Uterus (tissue), 4 donors: ENCODE measurements at places on chromosomes 2 and 18. TPM values are rescaled to one million over a fixed set of nuclear protein-coding genes. Genes with fewer than 3 reads are reported as not detected.
A peak's percentile ranks its signal among the peaks of the same experiment; 100 is the strongest.

DNA sequence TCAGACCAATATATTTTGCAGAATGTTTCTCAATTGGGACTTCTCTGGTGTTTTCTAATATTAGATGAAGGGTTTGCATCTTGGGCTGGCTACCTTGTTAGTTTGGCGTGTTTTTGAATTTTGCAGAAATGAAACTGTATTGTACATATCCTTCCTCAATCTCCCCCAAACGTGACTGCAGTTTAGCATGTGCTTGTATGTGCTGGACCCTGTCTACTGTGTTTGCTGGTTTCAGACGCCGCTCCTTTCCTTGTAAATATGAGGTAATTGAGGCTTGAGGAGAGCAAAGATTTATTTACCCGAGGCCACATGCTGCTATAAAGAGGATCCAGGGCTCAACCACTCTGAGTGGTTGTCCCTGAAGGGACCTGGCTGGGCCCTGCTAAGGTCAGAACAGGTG, 57.2 kb downstream of the NGEF start:
- DNase-seq, result no peak
- H3K4me3 ChIP-seq, result no peak overlapping the region
- no peaks in the 10 kb centered on the region for H3K4me1 ChIP-seq
- H3K36me3 ChIP-seq, result no peaks in the 10 kb centered on the region

DNA sequence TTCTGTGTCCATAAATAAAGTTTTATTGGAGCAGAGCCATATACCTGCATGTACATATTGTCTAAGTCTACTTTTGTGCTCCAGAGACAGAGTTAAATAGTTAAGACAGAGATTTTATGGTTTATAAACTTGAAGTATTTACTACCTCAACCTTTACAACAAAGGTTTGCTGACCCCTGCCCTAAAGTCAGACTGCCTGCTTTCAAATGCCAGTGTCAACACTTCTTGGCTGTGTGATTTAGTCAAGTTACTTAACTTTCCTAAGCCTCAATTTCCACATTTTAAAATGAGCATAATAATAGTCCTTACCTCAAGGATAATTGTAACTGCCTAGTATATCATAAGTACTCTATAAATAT, 44.4 kb upstream of the ITPRID2 start:
- H3K27me3 ChIP-seq, result no peaks in the 10 kb centered on the region
- DNase-seq, result no peak
- no peak overlapping the region for H3K27ac ChIP-seq
- H3K36me3 ChIP-seq, result no peaks in the 10 kb centered on the region
- H3K4me3 ChIP-seq, result no peak overlapping the region
- no peaks in the 10 kb centered on the region for H3K4me1 ChIP-seq

- no peaks in the 10 kb centered on the region for H3K4me1 ChIP-seq
- H3K36me3 ChIP-seq, result no peaks in the 10 kb centered on the region
These were observed 12.0 kb downstream of the CATIP start for GRCh38 chr2:218368621-218369153.

TMEM163 gene
- not detected for total RNA-seq

DNA sequence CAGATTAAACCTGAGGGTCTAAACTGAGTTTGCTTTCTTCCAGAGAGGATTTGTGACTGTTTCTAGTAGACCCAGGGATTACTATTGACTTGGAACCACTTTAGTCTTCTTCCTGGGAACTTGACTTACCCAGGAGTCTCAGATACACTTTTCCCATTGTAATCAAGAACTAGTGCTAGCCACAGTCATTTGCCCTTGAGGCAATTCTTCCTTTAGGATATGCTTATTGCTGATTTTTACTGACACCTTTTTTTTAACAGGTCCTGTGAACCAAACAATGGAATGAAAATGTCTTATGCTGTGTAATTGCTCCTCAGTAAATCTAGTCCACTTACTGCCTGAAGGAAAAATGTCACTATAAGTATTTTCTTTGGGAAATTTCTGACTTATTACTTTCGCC, 78.3 kb downstream of the TAF4B start:
- H3K27me3 ChIP-seq, result no peaks in the 10 kb centered on the region
- no peak overlapping the region for H3K27ac ChIP-seq
- H3K4me1 ChIP-seq, result no peaks in the 10 kb centered on the region
- no peak overlapping the region for H3K4me3 ChIP-seq

SIX2 gene
- total RNA-seq, result not detected

DNA sequence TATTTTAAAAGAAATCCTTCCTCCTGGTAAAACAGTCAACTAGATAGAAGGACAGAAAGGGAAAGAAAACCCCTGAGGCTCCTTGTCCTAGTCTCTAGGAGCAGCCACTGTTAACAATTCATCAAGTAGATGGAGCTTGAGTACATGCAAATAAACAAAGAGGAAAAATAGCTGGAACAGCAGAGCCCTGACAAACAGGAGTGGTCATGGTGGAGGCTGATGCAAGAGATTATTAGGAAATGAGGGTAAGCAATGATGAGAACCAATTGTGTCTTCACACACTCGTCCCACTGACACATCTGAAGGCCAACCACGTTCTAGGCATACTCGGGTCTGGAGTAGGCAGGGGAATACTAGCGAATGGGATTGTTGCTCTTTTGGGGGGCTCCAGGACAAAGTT, 9.2 kb downstream of the DLGAP1 start:
- H3K27me3 ChIP-seq, result no peaks in the 10 kb centered on the region
- H3K36me3 ChIP-seq, result no peaks in the 10 kb centered on the region
- H3K4me3 ChIP-seq, result no peak overlapping the region
- H3K27ac ChIP-seq, result no peak overlapping the region
- DNase-seq, result no peak

MFSD6 gene
- total RNA-seq, result 28.3 TPM

DNA sequence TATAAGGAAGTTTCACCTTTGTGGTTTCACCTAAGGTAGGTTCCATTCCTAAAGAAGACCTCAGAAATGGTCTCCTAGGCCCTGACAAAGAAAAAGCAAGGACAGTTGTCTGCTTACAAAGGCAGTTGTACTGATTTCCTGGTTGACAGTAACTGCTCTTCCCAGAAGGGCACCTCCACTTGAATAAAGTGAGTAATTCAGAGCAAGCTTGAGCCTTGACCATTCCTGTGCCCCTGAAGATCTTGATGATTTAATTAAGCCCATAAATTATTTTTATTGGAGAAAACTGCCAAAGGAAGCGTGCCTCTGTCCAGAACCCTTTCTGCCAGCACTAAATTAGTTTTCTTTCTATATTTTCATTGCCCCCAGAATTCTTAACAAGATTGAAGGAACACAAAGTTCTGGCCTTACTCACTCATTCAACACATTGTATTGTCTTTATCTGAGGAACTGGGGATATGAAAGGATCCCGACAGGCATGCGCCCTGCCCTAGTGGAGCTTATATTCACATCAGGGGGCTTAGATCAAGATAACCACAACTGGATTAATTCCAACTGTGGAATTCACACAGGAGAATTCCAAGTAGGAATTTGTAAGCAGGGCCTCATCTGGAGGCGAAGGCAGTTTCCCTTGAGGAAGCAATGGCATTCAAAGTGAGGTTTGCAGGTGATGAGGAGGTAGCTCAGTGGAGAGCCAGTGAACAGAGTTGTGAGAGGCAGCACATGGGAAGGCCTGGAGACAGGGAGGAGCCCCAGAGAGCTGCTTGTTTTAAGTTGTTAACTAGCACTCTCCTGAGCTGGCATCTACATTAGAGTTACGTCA, 21.2 kb downstream of the PTRHD1 start:
- H3K36me3 ChIP-seq, result no peaks in the 10 kb centered on the region
- no peak overlapping the region for H3K4me3 ChIP-seq
- DNase-seq, result no peak
- no peaks in the 10 kb centered on the region for H3K27me3 ChIP-seq
- no peaks in the 10 kb centered on the region for H3K4me1 ChIP-seq

GRCh38 chr18:3411854-3412268, 38.1 kb upstream of the TGIF1 start:
- DNase-seq, result peak; percentile 26
- no peaks in the 10 kb centered on the region for H3K27me3 ChIP-seq
- H3K27ac ChIP-seq, result no peak overlapping the region
- no peaks in the 10 kb centered on the region for H3K36me3 ChIP-seq
- peak overlapping the region; percentile 29 for H3K4me3 ChIP-seq

DNA sequence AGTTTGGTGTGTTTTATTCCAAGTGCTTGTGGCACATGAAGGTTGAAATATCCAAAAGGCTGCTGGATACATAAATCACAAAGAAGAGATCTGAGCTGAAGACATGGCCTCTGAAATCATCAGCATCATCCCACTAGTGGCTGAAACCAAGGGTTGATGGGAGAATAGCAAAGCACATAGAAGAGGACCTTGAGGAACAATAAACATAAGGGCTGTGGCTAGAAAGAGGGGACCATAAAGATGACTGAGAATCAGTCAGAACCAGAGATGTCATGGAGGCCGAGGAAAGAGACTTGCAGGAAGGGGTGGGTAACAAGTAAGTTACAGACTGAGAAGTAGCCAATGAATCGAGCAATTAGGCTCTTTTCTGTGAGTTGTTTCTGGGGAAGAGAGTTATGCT, 116.8 kb downstream of the CDC42EP3 start:
- H3K4me1 ChIP-seq, result no peaks in the 10 kb centered on the region
- H3K36me3 ChIP-seq, result no peaks in the 10 kb centered on the region
- H3K4me3 ChIP-seq, result no peak overlapping the region
- no peak overlapping the region for H3K27ac ChIP-seq

DAPL1 gene
- not detected for total RNA-seq

- DNase-seq, result no peak
- no peaks in the 10 kb centered on the region for H3K4me1 ChIP-seq
- H3K27ac ChIP-seq, result no peak overlapping the region
- no peaks in the 10 kb centered on the region for H3K27me3 ChIP-seq
These were observed 209.5 kb downstream of the LPIN1 start for GRCh38 chr2:11955884-11956291.

- no peaks in the 10 kb centered on the region for H3K27me3 ChIP-seq
- no peak for DNase-seq
- H3K27ac ChIP-seq, result no peak overlapping the region
- no peak overlapping the region for H3K4me3 ChIP-seq
These were observed 12.0 kb downstream of the ANKRD44 start for GRCh38 chr2:197298609-197299008.

DNA sequence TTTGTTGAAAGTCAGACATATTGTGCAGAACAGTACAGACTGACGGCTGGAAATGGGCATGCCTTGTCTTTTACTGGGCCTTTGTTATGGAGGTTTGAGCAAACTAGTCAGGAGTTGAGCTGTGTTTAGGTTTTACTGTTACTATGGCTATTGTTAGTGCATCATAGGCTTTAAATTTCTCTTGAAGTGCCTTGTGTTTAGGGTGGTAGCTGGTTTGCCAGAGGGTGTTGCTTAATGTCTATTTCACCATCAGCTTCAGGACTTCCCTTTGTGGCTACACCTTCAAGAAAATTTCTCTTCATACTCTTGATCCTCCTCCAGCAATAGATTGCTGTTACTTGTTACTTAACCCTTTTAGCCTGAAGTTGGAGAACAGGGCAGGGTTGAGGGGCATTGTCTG, 104.6 kb downstream of the CAPN13 start:
- no peak overlapping the region for H3K4me3 ChIP-seq
- H3K4me1 ChIP-seq, result no peaks in the 10 kb centered on the region

ABCA12 gene
- not detected for total RNA-seq

CCDC178 gene
- total RNA-seq, result 1.0 TPM

DNA sequence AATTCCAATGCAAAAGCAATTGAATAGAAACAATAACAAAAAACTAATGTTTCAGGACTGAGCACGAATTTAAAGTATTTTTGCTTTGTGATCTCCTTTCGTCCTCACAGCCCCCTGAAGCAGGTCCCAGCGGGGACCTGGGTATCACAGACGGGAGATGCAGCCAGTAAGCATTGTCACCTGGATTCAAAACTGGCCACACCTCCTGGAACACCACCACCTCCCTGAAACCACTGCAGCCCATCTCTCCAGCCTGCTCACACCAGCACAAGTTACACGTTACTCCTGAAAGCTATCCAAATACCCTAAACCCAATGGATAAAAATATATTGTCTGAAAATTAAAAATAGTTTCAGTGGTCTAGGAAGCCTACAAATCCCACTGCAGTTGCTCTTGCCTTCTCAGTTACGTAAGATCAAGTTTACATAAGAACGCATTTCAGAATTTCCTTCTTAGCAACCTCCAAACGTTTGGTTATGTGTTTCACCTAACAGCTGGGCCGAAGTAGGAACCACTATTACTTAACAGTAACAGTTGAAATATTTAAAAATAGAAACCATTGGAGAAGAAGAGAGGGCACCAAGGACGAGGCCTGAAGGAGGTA, 178.0 kb downstream of the HDAC4 start:
- H3K36me3 ChIP-seq, result no peaks in the 10 kb centered on the region
- no peak overlapping the region for H3K4me3 ChIP-seq
- H3K27me3 ChIP-seq, result no peaks in the 10 kb centered on the region
- no peak for DNase-seq
- H3K27ac ChIP-seq, result peak overlapping the region; percentile 97
- peaks cover 17% of the 10 kb centered on the region for H3K4me1 ChIP-seq

GRCh38 chr2:240347949-240348500, 87.4 kb upstream of the GPC1 start:
- no peaks in the 10 kb centered on the region for H3K36me3 ChIP-seq
- no peak overlapping the region for H3K27ac ChIP-seq
- H3K4me1 ChIP-seq, result no peaks in the 10 kb centered on the region
- no peak overlapping the region for H3K4me3 ChIP-seq

- H3K4me1 ChIP-seq, result no peaks in the 10 kb centered on the region
- no peaks in the 10 kb centered on the region for H3K36me3 ChIP-seq
- no peaks in the 10 kb centered on the region for H3K27me3 ChIP-seq
- H3K27ac ChIP-seq, result no peak overlapping the region
- no peak overlapping the region for H3K4me3 ChIP-seq
- no peak for DNase-seq
These were observed 181.8 kb downstream of the PHLPP1 start for GRCh38 chr18:62897153-62897552.

SATB2 gene
- 1.9 TPM for total RNA-seq

GRCh38 chr18:22998344-22998743, 65.2 kb downstream of the RBBP8 start:
- H3K36me3 ChIP-seq, result no peaks in the 10 kb centered on the region
- DNase-seq, result no peak
- H3K4me1 ChIP-seq, result no peaks in the 10 kb centered on the region
- no peaks in the 10 kb centered on the region for H3K27me3 ChIP-seq
- H3K4me3 ChIP-seq, result no peak overlapping the region

DNA sequence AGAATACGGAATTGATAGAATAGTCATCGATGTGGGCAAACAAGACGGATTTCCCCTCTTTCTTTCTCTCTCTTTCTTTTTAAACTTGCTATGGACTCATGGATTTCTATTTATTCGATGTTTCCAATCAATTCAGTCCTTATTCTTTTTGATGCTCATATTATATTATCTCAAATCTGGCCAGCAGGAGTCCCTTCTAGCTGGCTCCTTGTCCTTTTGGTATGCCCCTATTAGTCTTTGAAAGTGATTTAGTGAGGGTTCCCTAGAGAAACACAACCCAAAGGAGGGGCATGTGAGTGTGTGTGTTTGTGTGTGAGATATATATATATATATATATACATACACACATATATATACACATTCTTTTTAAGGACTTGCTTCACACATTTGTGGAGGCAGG, 23.5 kb upstream of the BIN1 start:
- H3K27ac ChIP-seq, result no peak overlapping the region
- H3K36me3 ChIP-seq, result no peaks in the 10 kb centered on the region
- DNase-seq, result no peak
- H3K4me3 ChIP-seq, result no peak overlapping the region
- no peaks in the 10 kb centered on the region for H3K27me3 ChIP-seq

GRCh38 chr18:27120246-27120645, 64.9 kb downstream of the CHST9 start:
- no peaks in the 10 kb centered on the region for H3K4me1 ChIP-seq
- no peaks in the 10 kb centered on the region for H3K27me3 ChIP-seq
- H3K36me3 ChIP-seq, result no peaks in the 10 kb centered on the region
- H3K27ac ChIP-seq, result no peak overlapping the region
